ENCODE measurements at places on chromosomes 2 and 18.

DNA sequence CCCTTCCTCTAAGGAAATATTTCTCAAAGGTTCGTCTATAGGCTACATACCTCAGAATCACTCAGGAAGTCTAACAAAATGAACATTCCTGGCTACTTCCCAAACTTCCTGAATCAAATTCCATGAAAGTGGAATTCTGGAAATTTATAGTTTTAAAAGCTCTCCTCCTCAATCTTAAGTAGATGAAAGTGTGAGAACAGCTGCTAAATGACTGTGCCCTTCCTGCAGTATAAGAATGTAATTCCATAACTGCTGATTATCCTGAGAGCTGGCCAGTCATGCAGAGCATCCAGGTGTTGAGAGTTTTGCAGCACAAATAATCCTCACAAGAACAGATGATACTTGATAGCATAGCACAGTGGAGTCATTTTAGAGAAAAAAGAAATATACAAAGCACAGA lies 265.0 kb downstream of the KCNJ3 start:
- DNase-seq: no peak

DNA sequence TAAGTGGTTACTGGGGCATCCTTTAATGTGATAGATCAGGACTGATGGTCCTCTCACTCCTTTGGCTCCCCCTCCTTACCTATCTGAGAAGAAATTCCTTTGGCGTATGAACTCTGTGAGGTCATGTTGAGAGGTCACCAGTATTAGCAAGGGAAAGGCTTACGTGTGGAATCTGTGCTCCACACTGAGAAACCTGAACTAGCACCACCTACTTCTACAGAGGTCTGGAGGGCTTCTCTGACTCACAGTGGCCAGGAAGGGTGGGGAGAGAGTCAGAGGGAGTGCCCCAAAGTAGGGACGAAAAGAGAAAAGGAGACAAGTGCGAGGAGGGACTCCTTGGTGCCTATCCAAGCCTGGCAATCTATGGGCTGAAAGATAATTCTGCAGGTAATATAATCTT lies 348.6 kb downstream of the TNS1 start:
- DNase-seq: no peak

GRCh38 chr18:11388755-11389680 lies 220.4 kb upstream of the SLC35G4 start:
- no peak for DNase-seq

DNA sequence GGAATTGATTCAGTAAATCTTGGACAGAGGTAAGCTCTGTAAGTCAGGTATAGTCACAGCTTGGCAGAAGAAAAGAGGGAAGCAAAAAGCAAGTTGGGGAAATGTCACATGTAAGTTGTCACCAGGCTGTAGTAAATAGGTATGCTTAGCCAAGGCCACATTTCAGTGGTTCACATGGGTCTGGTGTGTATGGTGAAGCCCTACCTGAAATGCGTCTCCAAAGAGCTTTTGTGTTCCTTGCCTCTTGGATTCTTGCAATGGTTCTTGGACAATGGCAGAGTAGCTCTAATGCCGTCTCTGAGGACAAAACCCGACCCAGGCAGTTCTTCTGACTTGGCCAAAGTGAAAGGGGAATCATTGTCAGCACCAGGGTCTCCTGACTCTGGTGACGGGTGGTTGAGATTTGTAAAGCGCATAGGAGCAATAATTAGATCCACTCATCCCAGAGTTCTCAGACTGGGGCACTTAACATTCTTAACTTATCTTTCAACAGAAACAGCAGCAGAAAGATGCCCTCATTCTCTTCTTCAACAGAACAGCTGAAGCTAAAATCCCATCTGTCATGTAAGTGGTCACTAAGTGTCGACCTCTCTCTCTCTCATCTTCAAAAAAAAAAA lies 34.4 kb upstream of the RPL37A start:
- DNase-seq: no peak

GRCh38 chr2:149559341-149560068 lies 28.1 kb downstream of the MMADHC start:
- no peak for DNase-seq

- DNase-seq: no peak
These were observed 10.0 kb upstream of the LAPTM4A start for GRCh38 chr2:20061476-20061875.

- peak; percentile 66 for DNase-seq
These were observed 620 bp upstream of the GALNT1 start for GRCh38 chr18:35580701-35581539.

- DNase-seq: no peak
These were observed 6.8 kb upstream of the COX7A2L start for GRCh38 chr2:42367835-42368234.

DNA sequence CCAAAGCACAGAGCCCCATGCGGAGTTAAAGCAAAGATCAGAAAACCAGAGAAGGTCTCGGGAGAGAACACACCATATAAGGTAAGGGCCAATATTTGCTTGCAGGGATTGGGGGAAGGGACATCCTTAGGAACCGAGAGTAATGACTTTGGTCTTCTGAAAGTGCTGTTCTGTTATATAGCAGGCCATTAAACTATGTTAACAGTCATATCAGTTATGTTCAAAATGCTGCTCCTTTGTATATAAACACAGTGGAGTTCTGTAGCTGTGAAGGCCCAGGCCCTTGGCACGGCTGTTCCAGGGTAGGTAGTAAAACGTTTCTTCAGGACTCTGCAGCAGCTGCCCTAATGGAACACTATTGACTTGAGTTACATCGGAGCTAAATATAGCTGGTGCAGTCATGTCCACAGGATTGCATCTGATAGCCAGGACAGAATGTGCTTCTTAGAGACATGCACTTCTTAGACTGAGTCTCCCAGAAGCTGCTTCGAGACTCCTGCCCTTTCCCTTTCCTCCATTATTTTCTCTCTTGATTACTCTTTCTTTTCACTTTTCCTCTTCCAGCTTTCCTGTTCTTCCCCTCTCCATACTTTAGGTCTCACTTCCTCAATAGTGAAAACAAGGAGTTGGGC lies 122.4 kb downstream of the SETBP1 start:
- DNase-seq: no peak

DNA sequence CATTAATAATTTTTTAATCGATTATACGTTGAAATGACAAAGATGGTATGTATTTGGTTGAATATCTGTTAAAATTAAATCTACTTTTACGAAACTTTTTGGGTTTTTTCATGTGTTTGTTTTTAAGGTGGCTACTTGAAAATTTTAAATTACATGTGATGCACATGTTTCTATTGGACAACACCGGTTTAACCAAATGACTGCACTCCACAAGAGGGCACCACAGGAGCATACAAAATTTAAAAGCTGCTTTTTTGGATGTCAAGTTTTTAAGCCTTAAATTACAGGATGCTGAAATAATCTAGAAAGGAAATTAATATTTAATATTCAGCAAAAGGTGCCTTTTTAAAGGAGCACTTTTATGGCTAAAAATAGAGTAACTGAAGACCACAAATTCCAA lies 98.7 kb downstream of the ACVR1 start:
- peak; percentile 8 for DNase-seq

GRCh38 chr2:228827056-228827700 lies 443.9 kb downstream of the PID1 start:
- no peak for DNase-seq

DNA sequence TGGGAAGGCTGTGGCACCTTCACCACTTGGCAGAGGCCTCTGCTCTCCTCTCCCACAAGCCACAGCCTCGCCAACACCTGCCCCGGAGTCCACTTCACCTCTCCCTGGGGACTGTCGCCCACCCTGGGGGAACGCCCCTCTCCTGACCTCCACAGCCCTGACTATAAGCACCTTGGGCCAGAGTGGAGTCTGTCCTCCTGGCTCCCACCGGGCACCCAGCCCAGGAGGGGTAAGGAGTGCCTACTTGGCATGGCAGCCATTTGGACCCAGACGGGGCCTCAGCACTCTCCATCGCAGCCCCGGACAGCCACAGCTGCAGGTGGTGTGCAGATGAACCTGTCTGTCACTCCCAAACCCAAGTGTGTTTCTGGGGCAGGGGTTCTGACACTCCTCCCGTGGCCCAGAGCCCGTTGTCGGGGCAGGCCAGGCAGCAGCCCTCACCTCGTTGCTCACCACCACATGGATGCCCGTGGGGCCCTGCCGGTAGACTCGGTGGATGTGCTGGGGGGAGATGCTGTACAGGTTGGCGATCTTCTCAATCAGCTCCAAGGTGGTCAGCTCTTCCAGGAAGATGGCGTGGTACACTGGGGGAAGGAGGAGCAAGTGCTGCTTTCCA lies 53.5 kb downstream of the TFCP2L1 start:
- DNase-seq: no peak

GRCh38 chr2:177024765-177025164 lies 187.8 kb upstream of the HNRNPA3 start:
- no peak for DNase-seq

DNA sequence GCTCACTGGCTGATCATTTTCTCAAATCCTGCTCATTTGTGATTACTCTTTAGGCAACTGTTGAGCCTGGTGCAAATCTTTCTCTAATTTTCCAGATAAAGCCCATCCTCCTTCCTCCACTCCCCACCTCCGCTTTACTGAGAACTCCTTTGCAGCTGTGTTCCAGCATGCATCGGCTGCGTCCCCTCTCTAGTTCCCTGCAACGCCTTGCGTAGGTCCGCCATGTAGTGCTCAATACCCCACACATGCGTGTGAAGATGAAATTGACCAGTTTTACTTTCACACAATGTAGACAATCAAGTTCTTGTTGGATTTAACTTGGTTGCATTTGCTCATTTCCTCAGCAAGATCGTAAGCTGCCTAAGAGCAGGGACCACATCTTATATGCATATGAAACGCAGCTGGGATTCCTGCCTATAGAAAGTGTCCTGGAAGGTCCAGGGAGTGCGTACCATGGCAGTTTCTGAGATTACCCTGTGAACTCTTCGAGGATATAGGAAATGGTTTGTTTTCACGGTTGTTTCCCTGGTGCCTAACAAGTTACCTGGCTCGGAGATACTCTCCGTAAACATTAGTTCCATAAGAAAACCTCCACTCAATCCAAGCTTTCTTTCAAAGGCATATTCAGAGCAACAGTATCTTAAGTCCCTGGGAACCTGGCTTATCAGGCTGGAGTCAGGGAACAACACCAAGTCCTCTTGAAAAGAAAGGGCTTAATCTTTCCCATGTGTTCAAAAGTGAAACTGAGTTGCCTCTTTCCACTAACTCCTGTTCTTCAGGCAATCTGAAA lies 766.4 kb upstream of the ID2 start:
- DNase-seq: no peak

- no peak for DNase-seq
These were observed 3.5 kb downstream of the SFT2D3 start for GRCh38 chr2:127704641-127705390.

GRCh38 chr2:80420530-80421208 lies 116.1 kb upstream of the LRRTM1 start:
- no peak for DNase-seq

DNA sequence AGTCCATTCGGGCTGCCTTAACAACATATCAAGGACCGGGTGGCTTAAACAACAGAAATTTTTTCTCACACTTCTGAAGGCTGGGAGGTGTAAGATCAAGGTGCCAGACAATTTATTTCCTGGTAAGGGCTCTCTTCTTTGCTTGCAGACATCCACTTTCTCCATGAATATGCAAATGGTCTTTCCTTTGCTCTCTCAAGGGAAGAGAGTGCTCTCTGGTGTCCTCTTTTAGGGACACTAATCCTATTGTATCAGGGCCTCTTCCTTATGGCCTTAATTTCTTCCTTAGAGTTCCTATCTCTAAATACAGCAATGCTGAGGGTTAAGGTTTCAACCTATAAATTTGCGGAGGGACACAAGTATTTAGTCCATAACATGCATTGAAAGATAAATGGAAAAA lies 770.8 kb downstream of the DSC3 start:
- DNase-seq: no peak

GRCh38 chr18:27856820-27857219 lies 320.1 kb downstream of the CDH2 start:
- no peak for DNase-seq

DNA sequence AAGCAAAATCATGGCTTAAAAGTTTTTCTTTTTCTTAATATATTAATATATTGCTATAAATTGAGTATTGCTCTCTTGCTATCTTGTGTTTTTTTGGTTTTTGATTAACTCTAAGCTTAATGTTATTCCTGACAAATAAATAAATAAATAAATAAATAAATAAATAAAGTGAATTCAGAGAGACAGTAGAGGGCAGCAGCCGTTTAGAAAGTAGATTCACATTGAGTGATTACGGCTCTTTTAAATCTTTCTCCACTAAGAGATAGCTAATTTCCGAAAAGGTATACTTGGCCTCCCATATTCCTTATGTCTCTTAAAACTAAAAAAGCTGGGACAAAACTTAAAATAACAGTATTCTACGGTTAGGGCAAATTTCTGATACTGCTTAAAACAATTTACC lies 34.3 kb downstream of the MSH2 start:
- DNase-seq: no peak

GRCh38 chr18:58796220-58796619 lies 68.5 kb upstream of the ZNF532 start:
- DNase-seq: no peak

- no peak for DNase-seq
These were observed 179.7 kb upstream of the SH3BP4 start for GRCh38 chr2:234771980-234772732.

- no peak for DNase-seq
These were observed 33.5 kb downstream of the CENPO start for GRCh38 chr2:24826773-24827145.

DNA sequence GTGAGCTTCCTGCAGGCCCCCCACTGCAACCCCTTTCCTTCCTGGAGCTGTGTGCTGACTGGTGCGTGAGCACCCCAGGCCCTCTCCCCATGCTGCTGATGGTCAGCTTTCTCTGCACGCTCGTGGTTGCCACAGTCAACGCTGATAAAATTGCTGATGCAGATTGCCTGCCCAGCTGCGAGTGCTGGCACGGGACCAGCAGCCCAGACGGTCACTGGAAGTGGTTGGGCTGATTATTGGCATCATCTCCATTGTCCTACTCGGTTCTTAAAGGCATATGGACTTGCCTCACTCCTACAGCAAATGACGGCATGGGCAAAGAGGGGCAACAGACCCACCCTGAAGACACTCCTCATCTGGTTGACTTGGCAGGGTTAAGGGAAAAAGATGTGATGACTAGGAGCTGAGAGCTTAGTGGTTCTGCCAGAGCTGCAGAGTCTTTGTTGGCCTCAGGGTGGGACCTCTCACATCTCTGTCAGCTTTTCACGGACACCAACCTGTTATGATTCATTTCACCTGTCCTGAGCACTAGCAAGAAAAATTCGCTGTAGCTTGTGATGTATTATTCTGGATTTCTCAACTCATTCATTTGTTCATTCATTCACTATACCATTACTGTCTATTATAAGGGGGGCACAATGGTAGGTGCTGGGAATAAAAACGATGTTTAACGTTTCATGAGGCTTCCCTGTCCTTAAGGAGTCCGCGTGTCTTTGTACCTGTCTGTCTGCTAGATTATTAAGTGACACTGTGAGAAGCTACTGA lies 38.4 kb downstream of the PAX8 start:
- DNase-seq: no peak

DNA sequence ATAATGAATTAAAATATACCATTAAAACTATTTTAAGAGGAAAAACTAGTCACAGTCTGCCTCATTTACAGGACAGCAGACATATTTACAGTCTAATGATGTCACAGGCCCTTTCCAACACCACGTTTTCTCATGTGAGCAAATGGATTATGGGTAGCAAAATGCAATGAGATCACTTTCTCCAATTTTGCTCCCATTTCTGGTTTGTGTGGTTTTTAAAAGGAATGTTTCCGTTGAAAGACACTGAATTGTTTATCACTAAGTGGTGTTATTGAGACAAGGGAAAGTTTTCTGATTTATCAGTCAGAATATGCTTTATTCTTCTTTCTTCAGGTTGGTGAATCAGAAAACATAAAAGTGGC lies 11.4 kb upstream of the NR4A2 start:
- DNase-seq: no peak

- peak; percentile 19 for DNase-seq
These were observed 91.9 kb upstream of the STK17B start for GRCh38 chr2:196263181-196263747.
